ENCODE measurements at places on chromosomes 5 and 9. TPM values are rescaled to one million over a fixed set of nuclear protein-coding genes. Genes with fewer than 3 reads are reported as not detected.

DNA sequence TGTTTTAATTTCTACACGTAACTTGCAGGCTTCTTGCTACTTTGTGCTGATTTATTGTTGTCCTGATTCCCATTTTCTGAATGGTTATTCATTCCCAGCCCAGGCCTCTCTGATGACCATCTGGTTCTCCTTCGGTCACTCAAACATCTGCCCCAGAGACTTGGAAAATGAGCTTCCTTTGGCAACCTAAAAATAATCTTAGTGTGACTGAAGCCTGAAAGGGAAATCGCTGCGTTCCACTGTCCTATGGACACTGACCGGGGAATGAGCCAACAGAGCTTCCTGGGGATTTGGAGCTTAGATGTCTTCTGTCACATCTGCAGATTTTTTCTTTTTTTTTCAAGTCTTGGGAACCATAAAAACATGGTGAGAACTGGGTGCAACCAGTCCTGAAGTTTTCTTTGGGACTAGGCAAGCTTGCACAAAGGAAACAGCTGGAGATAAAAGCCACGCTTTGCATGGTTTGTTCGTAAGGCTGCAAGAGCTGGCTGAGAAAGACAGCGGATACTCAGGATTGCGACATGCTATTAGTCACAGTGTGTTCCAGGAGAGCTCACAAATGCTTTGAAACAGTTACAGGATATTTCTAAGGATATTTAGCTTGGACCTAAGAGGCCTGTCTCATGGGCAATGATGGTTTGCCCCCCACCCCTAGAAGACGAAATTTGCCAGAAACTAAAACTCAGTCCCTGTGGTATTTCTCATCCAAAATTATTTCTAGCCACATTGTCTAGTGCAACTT is 146.2 kb downstream of the GOLPH3 start:
- DNase-seq = no peak

DNA sequence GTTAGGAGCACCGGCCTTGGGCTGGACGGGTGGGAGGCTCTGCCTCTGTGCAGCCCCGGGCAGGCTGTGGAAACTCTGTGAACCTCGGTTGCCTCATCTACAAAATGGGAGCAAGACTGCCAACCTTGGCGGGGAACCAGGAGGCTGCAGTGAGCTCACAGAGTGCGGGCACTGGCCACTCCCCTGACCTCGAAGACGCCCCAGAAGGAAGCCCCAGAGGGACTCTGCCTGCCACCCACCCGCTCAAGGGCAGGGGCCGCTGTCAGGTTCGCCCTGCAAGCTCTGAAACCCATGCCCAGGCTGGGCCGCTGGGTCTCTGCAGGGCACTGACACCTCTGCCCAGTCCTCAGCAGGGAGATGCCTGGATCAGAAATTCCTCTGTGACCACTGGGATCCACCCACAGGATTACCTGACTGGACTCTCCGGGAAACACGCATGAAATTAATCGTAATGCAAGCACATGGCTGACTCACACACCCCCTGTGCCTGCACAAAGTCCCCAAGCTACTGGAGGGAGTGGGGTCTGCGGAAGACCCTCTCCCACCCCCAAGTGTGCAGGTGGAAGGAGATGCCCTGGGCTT is 7.4 kb downstream of the CCDC187 start:
- no peak for DNase-seq

DNA sequence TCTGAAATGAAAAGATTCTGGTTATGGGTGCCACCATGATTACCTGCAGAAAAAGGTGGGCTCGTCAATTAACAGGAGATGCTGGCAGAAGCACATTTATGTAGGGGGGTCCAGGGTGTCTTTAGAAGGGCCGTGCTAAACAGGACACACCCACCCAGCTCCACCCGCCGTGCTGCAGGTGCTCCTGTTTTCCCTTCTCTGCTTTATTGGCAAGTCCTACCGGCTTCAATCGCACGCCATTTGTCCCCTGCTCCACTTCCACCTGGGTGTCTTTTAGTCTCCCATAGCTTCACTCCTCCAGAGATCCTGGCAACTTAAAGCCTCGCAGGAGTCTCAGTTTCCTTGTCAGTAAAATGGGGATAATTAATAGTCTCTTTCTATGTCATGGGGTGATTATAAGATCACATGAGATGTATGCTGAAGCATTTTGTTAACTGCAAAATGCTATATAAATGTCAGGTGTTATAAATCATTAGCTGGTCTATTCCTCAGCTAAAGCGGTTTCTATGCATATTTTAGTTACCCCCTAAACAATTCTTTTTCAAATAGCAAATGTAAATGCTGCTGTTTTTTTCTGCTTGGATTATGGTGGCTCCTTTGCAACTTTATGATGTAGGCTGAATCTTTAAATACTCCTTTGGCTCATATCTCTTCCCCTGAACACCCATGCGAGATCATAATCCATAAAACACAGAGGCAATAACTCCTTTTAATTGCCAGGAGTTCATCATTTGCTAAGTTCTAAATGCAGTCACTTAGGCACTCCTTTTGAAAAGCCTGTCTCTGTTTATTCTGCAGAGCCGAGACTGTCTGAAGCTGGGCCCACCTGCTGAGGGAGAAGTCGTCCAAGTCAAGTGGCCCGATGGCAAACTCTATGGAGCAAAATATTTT is 406.9 kb downstream of the KDM4C start:
- no peak for DNase-seq

The ESM1 gene
- not detected for total RNA-seq
